ENCODE measurements at places on chromosomes 12 and 14.

DNA sequence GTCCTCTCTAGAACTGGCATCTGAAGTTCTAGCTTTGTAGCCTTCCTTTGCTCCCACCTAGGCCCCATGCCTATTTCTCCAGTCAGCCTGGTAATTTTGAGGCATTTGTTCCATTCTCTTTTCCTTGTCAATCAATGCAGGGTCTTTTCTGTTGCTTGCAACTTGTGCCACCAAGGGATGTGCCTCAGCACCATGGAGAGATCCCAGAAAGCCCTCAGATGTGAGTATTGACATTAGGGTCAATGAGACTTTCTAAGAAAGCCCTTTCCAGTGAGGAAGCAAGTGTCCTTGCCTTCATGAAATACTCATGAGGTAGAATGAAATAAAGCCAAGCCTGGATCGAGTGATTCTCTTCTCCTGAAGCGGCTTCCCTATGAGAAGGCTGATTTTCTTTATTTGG lies 213.9 kb downstream of the SLC15A4 start:
- DNase-seq, result no peak

DNA sequence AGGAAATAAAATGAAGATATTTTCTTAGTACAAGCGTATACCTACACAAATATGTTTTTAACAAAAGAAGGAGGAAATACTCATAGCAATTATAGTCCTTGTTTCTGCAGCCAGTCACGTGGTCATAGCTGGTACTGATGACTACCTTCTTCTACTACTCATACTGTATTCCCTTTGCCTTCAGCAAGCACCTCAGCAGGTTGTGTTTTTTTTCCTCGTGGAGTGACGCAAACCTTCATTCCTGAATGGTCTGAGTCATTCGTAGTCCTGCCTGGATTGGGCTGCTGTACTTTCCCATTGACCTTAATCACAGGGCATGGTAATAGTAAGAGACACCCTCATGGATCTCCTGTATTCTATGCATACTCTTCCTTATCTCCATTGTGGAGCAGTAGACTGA lies 25.7 kb upstream of the SLC16A7 start:
- DNase-seq, result no peak

DNA sequence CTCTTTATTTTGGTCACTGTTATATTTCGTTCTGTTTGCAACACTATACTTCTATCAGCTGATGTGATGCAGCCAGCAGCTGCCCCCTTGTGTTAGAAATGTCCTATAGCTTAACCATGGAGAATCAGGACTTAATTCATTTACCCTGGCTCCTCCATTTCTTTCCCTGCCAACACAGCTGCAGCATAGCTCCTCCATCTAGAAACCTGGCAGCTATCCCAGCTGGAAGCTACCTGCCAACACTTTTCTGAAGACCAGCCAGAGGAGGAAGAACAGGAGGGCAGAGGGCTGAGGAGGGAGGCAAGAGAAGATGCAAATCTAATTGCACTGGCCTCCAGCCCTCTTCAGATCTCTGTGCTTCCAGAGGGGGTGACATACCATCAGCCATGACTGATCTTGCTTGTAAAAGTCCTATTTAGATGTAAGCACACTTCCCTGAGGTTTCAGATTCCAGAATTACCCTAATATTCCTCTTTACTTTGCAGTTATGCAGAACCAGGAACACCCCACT lies 156.8 kb upstream of the TMEM260 start:
- DNase-seq, result peak; percentile 70

GRCh38 chr14:24887623-24888304 lies 162.2 kb downstream of the STXBP6 start:
- no peak for DNase-seq

GRCh38 chr14:100446572-100446971 lies 123.4 kb downstream of the SLC25A47 start:
- no peak for DNase-seq

GRCh38 chr12:20596061-20596460 lies 99.1 kb upstream of the SLCO1C1 start:
- no peak for DNase-seq

DNA sequence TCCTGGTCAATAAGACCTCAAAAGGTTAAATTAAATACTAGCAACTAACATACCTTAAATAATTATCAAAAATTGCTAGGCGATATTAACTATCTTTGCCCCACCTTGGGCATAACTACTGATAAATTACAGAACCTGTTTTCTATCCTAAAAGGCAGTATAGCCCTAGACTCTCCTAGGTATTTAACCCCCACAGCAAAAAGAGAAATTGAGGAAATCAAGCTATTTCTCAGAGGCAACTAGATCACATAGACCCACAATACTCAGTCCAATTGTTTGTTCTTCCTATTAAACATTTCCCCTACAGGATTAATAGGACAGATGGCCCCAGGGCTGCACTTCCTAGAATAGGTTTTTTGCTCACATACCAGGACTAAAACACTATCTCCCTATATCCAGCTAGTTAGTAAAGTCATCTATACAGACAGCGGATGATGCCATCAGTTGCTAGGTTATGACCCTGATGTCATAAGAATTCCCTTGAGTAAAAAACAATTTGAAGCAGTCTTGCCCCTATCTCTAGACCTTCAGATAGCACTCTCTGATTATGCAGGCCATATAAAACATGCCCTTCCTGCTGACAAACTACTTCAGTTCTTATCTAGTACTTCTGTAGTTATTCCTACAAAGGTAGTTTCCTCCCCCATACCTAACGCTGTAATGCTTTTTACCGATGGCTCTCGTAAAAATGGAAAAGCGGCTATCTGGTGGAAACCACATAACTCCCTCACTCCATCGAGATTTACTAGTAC lies 118.4 kb downstream of the PPHLN1 start:
- DNase-seq, result no peak

- no peak for DNase-seq
These were observed 39.5 kb downstream of the C14orf132 start for GRCh38 chr14:96078625-96079016.

DNA sequence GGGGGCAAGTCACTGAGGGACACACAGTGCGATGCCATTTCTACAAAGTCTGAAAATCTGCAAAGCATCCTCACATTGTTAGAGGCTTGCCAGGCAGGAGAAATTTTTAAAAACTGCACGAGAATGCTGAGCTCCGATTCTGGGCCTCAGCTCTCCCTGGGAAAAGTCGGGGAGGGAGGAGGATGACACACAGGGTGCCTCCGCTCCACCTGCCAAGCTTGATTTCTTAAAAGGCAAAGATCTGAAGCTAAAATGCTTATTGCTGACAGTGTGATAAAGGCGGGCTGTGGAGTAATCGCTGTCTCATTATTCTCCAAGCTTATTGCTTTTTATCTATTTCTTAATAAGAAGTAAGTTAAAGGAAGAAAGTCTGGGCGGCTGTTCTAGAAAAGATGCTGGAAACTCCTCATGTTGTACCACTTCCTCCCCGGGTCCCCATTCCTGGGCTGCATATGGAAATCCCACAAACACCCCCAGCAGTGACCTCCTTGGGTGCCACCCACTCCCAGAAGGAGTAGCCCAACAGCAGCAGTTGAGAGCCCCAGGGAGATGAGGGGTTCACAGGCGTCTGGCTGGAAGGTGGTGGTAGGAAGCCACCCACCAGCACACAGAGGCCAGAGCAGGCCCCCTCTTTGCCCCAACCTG lies 55.0 kb downstream of the CCDC85C start:
- DNase-seq, result no peak

- DNase-seq, result no peak
These were observed 66.6 kb upstream of the C14orf180 start for GRCh38 chr14:104512771-104513640.

DNA sequence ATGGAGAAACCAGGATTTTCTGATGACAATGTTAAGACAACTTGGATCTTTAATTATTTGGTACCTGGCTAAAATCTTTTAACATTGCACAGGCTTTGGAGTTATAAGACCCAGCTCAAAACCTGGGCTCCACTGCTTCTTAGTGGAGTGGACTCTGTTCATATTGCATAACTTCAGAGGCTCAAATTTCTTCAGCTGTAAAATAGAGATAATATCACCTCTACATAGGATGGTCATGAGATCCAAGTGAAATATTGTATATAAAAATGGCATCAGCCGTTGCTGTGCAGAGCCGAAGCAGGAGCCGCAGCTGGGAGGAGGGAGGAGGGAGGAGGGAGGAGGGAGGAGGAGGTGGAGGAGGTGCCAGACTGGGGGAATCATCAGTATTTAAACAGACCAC lies 10.5 kb downstream of the NPC2 start:
- DNase-seq, result no peak

- no peak for DNase-seq
These were observed 8.0 kb upstream of the NPFF start for GRCh38 chr12:53515291-53515680.

DNA sequence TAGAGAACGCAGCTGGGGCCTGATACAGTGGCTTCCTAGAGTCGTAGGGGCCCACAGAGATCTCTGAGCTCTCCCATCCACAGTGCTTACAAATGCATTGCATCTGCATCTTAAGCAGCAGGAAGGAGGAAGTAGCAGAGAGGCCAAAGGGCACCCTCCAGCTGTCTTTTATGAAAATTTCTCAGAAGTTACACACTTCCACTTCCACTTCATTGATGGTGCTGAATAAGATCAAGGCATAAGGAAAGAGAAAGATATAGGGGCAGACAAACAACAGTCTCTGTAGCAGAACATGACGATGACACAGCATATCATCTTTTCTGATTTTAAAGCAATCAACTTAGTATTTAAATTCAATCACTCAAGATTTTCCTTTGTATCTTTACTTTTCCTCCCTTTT lies 51.6 kb upstream of the ABCC9 start:
- DNase-seq, result no peak
